Stimulated activated CD4-positive, alpha-beta T cell treated with anti-CD3 and anti-CD28 coated beads, Interleukin-12 subunit alpha, Interleukin-12 subunit beta, amount 100 ng/mL, for 4 hours (primary cell): ENCODE measurements at places on chromosomes 3 and 15.

GRCh38 chr3:134937256-134938028 lies 142.4 kb downstream of the EPHB1 start:
- DNase-seq, result no peak

- DNase-seq, result no peak
Measured at GRCh38 chr3:71462586-71462985, 120.9 kb downstream of the FOXP1 start.

DNA sequence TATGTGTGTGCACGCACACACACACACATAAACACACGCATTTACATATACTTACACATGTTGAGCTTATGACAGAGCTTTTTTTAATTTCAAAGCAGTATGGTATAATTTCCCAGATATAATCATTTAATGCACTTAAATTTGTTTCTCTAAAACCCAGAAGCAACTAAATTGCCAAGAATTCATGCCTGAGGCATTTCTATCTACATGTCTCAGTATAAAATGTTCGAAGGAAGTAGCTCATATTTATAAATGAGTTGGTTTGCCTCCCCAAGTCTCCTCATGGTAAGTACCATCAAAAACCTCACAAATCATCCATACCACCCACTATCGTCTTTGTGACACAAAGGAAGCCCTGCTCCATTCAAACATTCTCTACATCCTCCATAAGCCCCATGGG lies 130.6 kb downstream of the RPL22L1 start:
- DNase-seq, result no peak

GRCh38 chr3:127625821-127626220 lies 3.2 kb upstream of the PODXL2 start:
- no peak for DNase-seq

GRCh38 chr15:89335298-89336041 lies 846 bp upstream of the POLG start:
- DNase-seq, result no peak

DNA sequence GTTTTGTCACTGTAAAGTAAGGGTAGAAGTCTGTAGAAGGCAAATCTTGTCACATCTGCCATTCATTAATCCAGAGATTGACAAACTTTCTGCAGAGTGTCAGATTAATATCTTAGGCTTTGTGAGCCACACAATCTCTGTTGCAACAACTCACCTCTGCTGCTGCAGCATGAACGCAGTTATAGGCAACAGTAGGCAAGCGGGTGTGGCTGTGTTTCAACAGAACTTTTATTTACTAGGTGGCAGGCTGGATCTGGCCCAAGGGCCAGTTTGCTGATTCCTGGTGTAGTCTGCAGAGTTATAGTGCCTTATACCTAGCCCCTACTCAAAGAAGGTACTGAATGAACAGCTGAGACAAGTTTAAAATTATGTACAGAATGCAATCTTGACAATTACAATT lies 396.7 kb downstream of the FOXP1 start:
- no peak for DNase-seq

- no peak for DNase-seq
Measured at GRCh38 chr3:71468311-71469137, 115.0 kb downstream of the FOXP1 start.

DNA sequence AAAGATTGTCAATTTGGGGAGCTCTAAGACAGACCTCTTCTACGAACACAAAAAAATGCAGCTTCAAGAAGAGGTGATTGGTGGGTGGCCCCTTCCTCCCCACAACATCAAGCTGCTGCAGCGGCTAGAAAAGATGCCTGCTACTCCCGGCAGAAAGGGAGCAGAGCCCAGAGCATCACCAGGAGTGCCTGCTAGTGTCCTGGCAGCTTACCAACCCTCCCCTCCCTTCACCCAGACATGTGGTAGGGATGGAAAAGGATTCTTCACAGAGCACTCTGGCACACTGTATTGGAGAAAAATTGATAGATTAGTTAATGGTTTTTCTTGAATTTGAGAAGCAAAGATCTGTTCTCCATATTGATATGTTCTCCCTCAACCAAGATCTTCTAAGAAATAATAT lies 10.8 kb downstream of the IP6K1 start:
- no peak for DNase-seq

- DNase-seq, result no peak
Measured at GRCh38 chr15:93862791-93863190, 368.6 kb upstream of the MCTP2 start.

GRCh38 chr15:46265664-46266347 lies 631.0 kb downstream of the SQOR start:
- no peak for DNase-seq
